ENCODE measurements at places on chromosomes 11 and 22.

DNA sequence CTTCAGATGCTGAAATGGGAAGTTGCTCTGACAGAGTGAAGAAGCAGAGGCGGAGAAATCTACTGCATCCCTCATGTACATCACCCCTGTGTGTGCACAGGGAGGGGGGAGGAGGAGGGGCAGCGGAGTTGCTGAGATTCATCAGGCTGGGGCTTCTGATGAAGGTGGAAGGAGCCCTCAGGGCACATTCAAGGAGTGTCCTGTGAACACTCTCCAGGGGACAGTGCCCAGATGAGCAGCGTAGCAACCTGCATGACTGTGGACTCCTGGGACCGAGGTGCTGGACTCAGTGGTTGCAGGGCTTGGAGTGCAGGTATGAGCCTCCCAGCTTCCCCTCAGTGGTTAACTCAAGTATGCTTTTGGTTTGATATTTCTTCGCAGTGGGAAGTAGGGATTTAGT lies 257.8 kb upstream of the B3GAT1 start:
- no peak for DNase-seq

DNA sequence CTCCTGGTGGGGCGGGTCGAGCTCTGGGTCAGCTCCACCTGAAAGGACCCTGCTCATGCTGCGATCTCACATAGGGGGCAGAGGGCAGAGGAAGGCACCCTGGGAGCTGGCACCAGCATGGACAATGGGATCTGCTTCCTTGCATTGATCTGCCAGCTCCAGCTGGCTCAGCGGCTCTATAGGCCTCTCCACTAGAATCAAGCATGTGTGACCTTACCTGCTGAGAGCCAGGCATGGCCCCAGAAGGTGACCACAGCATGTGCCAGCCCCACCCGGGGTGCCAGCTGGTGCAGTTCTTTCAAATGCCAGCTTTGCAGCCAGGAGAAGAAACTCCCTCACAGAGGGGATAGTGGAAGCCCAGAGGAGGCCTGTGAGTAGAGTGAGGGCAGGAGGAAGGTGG lies 22.0 kb upstream of the KLHL35 start:
- no peak for DNase-seq

DNA sequence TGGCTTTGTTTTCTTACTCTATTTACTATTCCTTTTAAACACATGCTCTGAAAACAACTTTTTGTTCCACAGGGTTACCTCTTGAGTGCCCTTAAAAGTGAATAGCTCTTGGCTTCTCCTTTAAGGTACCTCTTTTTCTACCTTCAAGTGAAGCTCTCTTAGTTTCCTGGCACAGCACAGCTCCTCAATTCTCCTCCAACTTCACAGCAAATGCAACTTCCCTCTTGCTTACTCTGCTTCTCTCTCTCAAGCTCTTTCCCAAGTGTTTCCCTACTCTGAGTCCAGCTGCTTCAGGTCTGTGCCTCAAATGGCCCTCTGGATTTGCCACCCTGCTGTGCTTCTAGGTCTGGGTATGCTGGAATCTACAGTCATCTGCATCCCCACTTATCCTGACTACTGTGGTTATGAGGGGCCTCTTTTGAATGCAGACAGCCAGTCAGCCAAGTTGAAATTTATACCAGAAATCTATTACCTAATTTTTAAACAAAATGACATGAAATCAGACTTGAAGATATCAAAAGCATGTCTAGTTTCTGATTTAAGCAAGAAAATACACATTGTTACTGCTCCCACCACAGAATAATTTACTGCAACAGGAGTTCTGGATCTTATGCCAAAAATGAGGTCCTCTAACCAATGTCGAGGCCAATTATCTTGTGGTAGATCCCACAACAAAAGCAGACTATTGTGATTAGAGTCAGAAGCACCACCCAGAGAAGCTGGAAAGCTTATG lies 371.1 kb downstream of the SOX6 start:
- no peak for DNase-seq

DNA sequence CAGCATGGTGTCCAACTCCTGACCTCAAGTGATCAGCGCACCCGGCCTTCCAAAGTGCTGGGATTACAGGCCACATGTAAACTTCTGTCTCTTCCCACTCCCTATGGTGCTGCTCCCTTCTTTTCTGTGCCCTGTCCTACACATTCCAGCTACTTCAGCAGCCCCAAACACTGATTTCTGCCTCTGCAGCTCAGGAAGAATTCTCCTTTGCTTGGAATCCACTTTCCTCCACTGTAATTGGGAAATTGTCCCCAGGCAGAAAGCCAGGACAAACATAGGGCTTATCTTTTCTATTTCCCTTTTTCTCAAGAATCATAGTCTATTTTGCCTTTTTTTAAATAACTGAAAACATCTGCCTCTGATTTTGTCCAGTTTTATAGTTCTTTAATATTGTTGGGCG lies 21.3 kb upstream of the DRG1 start:
- DNase-seq = peak; percentile 67

GRCh38 chr11:102451681-102452460 lies 694 bp downstream of the TMEM123 start:
- peak; percentile 53 for DNase-seq

GRCh38 chr22:50150161-50151129 lies 20.1 kb upstream of the PANX2 start:
- DNase-seq = no peak

DNA sequence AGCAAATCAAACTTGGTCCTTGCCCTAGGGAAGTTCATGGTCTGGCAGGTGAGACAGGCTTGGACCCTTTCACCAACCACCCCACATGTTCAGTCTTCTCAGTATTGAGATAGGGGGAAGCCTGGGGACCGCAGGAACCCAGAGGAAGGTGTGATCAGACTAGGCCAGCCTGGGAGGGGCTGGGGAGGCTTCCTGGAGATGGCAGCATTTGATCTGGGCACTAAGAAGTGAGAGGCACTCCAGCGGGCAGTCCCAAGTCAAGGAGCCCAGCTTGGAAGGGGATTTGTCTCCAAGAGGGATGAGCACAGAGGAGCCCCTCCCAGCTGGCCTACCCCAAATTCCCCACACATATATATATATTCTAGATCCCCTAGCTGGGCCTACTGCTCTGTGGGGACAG lies 5.4 kb downstream of the LRRC32 start:
- no peak for DNase-seq

All from EH (cell line).